ENCODE measurements at places on chromosomes 2 and 18.

- DNase-seq, result no peak
Observed at GRCh38 chr18:39784541-39784940, 2170.5 kb upstream of the PIK3C3 start.

DNA sequence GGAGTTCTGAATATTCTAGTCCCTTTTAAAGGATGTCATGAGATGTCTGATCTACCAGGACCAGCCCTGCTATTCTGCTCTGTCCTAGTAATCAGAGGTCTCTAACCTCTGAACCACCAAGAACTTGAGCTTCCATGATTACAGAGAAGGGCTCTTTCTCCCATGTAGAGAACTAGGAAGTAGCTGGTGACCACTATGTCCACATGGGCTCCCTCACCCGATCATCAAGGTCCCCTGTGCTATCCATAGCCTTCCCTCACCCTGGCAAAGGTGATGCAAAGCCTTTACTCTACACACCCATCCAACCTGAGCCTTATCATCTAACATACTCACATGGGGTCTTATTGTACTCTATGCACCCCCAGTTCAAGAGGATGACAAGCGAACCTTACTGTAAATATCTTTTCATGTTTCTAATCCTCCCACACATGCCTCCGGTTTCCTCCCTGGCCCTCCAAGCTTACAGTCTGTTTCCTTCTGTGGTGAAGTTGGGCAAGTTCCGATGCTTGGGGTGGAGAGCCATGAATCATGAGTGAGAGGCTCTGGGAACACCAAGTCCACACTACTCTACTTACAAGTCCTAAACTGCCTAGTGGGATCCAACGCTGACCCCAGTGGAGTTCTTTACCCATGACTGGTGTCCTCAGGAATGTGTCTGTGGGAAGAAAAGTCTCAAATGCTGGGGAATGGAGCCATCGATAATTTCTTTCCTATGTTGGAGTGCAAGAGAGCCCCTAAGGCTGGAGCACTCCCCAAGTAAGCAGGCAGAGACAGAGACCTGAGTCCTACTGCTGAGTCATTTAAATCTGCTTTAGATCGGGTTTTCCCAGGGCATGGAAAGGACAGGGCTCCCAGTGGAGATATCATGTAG lies 73.3 kb upstream of the KLF7 start:
- no peak for DNase-seq

- no peak for DNase-seq
Observed at GRCh38 chr2:124698979-124699565, 674.0 kb downstream of the CNTNAP5 start.

DNA sequence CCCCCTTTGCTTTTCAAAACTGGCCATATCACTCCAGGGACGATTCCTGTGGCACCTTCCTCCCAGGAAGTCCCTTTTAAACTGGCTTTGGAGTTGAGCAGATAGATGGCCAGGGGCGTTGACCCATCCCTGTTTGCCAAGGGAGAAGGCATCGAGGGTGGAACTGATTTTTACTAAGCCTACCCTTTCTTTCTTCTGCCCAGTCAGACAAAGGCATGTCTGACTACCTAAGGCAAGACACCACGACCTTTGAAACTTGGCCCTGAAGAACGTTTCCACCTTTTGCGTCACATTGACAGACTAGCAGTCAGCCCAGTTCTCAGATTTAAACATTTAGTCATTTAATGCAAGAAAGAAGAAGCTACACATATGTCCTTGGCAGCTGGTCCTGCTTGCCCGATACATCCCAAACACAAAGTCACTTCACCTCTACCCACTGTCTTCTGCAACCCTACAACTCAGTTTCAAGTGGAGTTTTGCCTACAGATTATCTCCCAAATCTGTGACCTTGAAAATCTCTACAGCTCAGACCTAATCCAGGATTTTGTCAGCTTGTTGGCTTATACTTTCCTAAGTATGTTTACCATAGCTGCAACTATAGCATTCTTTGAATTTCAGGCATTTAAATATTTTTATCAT lies 102.2 kb upstream of the IL1R2 start:
- DNase-seq, result no peak

DNA sequence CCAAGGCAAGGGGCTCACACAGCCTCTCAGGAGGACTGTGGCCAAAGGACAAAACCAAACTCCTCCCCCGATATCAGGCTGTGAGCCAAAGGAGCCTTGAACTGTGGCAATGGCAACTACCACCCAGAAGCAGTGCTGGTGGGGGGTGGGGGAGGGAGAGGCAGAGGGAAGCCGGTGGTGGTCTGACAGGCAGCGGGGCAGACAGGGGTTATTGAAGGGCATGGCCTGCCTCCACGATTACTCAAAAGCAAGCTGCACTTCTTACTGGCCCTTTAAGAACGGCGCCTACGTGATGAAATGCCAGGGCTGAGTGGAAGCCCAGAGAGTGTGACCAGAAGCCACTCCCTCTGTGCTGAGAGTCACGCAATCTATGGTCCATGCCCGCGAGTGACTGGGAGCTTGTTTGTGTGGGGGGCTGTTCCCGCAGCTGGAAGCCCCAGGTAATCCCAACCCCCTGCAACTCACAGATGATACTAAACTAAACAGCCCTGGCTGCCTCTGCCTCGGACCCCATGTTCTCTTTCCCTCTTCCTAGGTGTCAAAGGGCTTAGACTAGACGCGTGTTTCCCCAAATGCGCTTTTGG lies 128.2 kb upstream of the CXCR4 start:
- no peak for DNase-seq

GRCh38 chr2:120596990-120597594 lies 138.6 kb upstream of the GLI2 start:
- no peak for DNase-seq

DNA sequence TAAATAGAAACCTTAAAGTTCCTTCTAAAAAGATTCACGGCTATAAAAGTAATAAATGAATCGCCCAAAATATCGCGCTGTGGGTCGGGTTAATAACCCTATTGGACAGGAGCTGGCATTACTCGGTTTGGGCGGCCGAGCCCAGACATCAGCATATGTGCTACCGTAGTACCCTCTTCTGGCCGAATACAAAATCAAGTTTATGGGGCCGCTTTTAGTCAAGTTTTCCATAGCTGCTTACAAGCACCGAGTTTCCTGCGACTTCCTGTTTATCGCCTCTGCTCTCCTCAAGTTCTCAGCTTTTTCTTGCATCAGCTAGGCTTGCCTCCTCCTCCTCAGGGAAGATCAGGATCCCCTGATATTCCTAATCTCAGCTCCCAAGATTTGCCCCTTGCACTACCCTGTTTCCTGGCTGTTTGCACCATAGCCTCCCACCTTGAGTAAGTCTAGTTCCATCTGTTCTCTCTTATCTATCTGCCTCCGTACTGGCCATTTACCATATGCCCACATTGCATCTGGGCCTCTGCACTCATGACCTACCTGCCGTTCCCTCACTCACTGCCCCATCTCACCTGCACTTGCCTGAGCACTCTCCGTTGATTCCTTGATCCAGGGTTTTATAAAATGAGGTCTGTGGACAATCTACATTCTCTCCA lies 56.1 kb downstream of the SLC35F5 start:
- no peak for DNase-seq

DNA sequence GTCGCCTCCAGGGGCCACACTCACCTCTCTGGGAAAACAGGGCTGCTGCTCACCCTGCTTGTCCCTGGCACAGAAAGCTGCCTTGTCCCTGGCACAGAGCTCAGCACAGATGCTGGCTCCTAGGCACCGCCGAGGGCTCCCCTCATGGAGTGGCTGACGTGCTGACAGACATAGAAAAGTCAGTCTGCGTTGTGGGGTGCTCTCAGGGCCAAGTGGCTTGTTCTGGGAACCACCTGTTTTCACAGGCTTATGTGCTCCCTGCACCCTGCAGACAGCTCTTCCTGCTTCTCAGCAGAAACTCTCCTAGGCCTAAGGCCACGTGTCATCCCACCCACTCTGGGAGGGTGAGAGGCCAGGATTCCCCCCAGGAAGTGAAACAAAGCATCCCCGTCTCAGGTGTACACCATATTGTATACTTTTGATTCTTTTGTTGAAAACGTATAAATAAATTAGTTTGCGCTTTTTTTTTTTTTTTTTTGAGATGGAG lies 84.7 kb upstream of the TMEM200C start:
- no peak for DNase-seq

DNA sequence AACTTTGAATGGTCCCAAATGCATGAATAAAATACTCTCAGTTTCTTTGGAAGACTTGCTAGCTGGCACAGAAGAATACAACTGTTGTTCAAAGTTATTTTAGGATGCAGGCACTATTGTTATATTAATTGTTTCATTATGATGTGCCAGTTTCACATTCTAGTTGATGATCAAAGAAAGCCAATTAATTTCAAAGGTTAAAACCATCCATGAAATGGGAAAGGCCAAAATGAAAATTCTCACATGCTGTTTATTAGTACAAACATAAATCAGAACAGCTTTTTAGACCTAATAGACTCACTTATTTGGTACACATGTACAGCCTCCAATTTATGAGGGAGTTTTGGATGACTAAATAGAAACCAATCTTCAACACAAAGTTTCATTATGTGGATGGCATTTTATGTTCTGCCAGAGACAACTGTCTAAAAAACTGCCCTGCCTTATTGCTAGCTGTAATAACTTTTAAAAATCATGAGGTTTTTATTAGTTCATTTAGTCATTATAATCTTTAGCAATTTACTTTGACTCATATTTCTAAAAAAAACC lies 42.2 kb downstream of the RFTN2 start:
- no peak for DNase-seq

GRCh38 chr2:70418514-70418913 lies 116.6 kb upstream of the FAM136A start:
- no peak for DNase-seq

- DNase-seq, result no peak
Observed at GRCh38 chr2:168961450-168962229, 60.5 kb downstream of the G6PC2 start.

DNA sequence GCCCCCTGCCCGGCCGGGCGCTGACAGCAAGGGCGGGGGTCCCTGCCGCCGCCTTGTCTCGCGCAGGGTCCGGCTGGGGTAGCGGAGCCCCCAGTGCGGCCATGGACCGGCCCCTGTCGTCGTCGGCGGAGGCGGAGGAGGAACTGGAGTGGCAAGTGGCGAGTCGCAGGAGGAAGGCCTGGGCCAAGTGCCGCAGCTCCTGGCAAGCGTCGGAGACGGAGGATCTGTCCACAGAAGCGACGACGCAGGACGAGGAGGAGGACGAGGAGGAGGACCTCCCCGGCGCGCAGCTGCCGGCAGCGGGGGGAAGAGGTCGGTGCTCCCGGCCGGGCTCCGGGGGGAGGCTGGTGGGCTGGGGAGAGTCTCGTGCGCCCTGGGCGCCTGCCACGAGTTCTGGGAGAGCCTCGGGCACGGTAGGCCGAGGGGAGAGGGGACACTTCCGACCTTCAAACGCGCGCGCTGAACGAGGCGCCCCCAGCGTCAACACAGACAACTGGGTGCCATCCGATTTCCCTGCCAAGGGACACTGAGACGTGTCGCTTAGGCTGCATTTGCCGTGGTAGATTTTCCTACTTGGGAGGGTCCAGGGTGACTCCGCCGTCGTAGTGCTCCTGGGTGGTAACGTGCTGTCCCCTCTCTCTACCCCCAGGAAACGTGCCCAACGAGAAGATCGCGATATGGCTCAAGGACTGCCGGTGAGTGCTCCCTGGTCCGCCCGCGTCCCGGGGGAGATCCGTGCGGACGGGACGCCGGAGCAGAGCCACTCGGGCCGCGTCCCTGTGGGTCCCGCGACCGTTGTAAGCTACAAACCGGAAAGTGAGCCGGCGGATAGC lies 652 bp downstream of the ITPRID2 start:
- peak; percentile 21 for DNase-seq

DNA sequence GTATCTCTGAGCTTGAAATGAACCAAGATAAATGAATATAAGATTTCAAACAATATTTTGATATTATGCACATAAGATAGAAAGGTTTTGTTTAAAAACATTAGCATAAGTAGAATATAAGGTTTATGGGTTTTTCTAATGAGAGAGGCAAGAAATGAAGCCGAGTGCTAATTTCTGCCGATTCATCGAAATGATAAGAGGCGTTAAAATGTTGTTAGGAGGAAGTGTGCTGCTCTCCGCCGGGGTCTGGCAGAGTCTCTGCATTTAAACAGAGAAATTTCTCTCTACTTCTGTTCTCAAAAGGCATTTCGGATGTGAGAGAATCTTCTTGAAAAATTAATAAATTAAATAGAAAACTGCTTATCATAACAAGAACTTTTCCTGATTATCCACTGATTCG lies 83.6 kb downstream of the MRPS9 start:
- no peak for DNase-seq

Data from stimulated activated CD8-positive, alpha-beta memory T cell treated with anti-CD3 and anti-CD28 coated beads, Interleukin-7, amount 100 ng/mL, for 48 hours (primary cell).